HEK293T (cell line): ENCODE measurements at places on chromosomes 5 and 9.
A peak's percentile ranks its signal among the peaks of the same experiment; 100 is the strongest.

DNA sequence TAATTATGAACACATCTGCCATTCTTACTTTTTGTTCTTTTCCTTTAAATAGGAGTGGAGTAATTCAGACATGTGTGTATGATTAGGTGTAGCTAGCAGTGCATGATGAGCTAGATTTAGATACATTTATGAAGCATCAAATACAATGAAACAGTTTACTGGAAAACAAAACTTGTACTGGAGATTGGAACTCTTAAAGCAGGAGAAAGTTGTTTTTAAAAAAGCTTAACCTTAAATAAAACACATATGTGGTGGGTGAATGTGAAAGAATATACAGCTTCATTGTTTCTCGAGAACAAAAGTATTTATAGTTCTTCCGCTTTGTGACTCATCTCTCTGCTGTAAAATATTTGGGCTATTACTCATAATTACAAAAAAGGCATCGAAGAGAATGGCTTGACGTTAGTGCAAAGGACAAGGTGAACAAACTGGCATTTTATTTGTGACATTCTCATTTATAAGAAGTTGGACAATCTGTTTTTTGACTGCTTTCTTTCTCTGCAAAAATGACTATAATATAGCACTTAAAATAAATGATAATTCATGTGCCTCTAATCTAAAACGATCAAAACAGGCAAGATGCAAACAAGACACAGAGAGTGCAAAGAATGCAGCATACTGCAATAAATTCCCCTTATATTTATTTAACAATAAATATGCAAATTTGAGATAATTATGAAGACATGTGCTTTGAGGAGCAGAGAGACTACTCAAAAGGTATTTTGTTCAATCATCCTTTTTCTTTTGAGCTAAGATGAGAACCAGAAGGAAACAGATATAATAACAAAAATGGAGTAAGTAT lies 478.8 kb downstream of the CETN3 start:
- DNase-seq: no peak

DNA sequence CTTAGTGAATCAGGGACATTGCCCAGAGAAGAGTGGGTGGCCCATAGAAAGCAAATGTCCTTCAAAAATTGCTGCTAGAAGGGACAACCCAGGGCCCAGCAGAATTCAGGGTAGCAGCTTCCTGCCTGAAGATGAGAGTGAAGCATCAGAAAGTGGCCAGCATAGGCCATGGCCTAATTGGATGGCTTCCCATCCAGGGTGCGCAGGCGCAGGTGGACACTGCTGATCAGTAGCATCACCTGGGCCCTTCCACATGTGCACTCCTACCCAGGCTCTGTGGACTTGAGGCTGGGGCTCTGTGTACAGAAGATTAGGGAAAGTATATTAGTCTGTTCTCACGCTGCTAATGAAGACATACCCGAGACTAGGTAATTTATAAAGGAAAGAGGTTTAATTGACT lies 58.6 kb upstream of the GARNL3 start:
- no peak for DNase-seq

GRCh38 chr9:295576-295975 lies 80.9 kb downstream of the DOCK8 start:
- no peak for DNase-seq

- no peak for DNase-seq
These were observed 524.3 kb upstream of the GRAMD2B start for GRCh38 chr5:125898851-125899405.

GRCh38 chr5:177249761-177250537 lies 53.6 kb downstream of the RAB24 start:
- DNase-seq: no peak

DNA sequence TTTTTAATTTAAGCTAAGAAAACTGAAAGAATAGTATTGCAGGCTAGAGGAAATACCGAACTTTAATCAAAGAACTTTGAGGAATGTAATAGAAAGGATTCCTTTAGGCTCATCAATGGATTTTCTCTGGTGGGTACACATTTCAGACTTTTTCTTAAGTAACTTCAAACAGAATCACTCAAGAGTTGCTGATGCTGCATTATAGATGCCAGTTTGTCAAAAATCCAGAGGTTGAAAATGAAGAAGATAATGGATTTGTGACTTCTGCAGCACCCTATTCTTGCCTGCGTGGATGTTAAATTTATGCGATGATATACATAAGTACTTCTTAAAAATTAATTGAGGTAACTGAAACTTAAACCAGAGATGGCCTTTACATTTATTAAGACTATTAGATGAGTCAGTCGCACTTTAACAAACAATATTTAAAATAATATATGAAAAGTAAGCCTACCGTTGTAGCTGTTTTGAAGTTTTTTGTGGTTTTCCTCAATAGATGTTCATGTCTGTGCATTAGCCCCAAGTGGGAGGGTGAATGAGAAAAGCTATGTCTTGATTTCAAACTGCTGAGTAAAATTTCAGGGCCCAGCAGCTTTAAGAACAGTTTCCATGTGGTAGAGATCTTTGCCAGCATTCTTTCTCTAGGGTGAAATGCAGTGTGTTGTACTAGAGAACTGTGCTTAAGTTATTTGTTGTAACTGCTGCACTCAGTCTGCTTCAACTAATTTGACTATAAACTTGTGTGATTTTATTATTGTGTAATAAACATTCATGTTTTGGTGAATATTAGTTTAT lies at the start of gene OGN:
Gene OGN (minus strand): TSS at position 537 of the 795 bp plus-strand sequence. CDS start 1,171 bp downstream, outside the sequence.
- no peak for DNase-seq

GRCh38 chr5:159338118-159338517 lies 7.8 kb upstream of the IL12B start:
- DNase-seq: no peak

DNA sequence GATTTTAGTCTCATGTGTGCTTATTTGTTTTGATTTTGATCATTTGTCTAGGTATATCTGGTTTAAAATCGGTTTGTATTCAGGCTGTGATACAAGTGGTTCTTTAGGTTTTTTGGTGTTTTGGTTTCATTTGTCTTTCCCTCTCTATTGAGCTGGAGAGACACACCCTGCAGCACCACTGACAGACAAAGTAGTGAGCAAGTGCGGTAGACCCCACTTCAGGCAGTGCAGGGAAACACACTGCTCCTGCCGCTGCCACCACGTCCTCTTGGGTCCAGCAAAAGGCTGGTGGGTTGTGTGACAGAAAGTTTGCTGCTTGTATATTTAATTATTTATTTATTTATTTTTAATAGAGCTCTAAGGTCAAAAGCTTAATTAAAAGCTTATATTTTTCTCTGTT lies 801.0 kb downstream of the NR2F1-AS1 start:
- DNase-seq: no peak

DNA sequence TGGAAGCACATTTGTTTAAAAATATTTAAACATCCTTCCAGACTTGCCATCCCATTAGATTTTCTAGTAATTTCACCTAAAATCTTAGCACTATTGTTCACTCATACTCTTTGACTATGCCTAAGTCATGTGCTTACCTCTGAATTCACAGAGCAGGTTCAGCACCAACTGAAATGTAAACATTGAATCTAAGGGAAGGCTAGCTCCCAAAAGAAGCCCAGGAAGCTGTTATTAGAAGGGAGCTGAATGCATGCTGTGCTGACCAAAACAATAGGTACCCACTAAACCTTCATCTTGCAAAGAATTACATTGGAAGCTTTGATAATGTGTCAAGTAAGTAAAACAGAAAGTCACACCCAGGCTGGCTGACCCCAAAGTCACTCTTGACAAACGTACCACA lies 571.3 kb downstream of the GABRG2 start:
- DNase-seq: no peak

- no peak for DNase-seq
These were observed 10.3 kb upstream of the FST start for GRCh38 chr5:53469946-53470687.

GRCh38 chr9:131773911-131774379 lies 34.1 kb upstream of the RAPGEF1 start:
- peak; percentile 70 for DNase-seq

DNA sequence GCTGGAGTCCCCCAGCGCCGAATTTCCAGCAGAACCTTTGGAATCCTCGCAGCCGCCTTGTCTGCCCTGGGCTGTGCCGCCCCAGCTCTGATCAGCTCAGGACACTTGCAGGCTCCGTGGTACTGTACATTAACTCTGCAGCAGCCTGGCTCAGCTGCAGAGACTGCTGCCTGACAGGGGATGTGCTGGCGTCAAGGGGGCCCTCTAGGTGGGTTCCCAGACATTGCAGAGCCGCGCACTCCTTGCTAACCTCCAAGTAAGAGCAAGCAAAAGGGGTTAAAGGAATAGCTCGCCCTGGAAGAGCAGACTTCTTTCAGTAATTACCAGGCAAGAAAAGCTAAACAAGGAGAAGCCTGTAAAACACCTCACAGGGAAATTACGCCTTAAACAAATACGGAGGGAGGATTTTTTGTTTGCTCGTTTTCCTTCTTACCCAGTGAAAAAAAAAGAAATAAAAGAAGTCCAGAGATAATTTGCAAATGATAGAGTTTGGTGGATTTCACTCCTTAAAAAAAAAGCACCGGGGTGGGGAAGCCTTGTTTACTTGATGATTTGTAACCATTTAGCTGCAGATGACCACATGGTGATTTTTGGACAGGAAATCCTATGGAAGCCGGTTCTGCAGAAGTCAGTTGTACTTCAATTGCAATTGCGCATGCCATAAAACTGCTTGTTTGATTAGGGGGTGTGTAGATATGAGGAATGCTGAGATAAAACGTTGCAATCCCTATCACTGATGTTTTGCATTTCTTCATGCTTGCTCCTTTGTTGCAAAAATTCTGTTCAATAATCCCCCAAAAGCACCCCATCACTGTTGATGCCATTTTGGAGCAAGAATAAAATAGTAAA lies 305.8 kb downstream of the PDE4D start:
- DNase-seq: peak; percentile 66

- no peak for DNase-seq
These were observed 14.6 kb downstream of the LCN9 start for GRCh38 chr9:135677641-135678168.

GRCh38 chr9:27352457-27353165 lies 55.7 kb upstream of the EQTN start:
- no peak for DNase-seq
